ENCODE measurements at places on chromosomes 5 and 9. TPM values are rescaled to one million over a fixed set of nuclear protein-coding genes. Genes with fewer than 3 reads are reported as not detected.

DNA sequence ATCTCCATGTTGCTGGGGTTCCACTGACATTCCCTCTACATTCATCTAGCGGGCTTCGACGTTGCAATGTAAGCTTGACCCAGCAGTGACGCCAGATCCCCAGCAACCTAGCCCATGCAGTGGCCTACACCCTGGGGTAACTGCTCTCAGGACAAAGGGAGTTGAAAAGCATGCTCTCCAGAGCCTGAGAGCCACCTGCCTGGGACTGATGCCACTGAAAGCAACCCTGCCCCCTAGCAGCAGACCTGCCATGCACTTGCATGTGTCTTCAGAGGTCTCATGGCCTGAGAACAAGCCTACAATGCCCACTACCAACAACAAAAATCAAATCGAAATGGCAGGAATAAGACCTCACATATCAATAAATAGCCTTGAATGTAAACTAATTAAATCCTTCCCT is 330.3 kb downstream of the TRIM36 start:
- DNase-seq: no peak

GRCh38 chr9:109632817-109633216 is 134.7 kb upstream of the PTPN3 start:
- no peak for DNase-seq

GRCh38 chr5:103503066-103503465 is 59.5 kb downstream of the NUDT12 start:
- DNase-seq: no peak

GRCh38 chr5:133327946-133328401 is 276.2 kb downstream of the HSPA4 start:
- no peak for DNase-seq

DNA sequence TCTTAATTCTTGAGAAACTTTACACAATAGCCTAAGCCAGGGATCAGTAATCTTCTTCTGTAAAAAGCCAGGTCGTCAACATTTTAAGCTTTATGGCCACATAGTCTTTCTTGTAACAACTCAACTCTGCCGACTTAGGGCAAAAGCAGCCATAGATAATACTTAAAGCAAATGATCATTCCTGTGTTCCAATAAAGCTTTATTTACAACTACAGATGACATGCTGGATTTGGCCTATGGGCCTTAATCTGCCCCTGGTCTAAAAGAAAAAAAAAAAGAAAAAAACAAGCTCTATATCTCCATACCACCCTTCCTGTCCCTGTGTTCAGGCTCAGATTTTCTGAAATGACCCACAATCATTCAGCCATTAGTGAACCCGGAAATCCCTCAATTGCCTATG is 220.3 kb downstream of the ENC1 start:
- DNase-seq: no peak

- no peak for DNase-seq
These were observed 19.3 kb downstream of the KCNIP1 start for GRCh38 chr5:170523142-170523551.

GRCh38 chr5:1315709-1316587 is 21.1 kb upstream of the TERT start:
- DNase-seq: no peak

- DNase-seq: no peak
These were observed 28.8 kb downstream of the C5orf15 start for GRCh38 chr5:133939668-133940067.

- no peak for DNase-seq
These were observed 223.4 kb downstream of the PARP8 start for GRCh38 chr5:50889790-50890189.

GRCh38 chr9:97615439-97616072 is 17.6 kb downstream of the TSTD2 start:
- DNase-seq: peak; percentile 66

- no peak for DNase-seq
These were observed 20.1 kb upstream of the SLC36A1 start for GRCh38 chr5:151427258-151427657.

DNA sequence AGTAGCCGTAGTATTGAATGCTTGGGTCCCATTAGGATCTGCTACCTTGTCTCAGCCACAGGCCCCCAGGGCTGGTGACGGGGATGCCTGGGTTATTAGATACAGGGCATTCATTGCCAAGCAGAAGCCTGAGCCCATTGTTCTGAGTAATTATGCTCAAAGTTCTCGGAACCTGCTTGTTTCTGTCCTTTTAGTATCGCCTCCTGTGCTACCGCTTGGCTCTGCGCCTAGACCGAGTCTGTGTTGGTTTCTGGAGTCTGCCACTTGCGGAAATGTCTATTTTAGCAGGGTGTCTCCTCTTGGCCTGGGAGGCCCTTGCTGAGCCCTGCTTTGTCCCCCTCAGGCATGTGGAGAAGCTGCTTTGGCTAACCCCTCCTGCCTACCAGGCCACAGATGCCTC is 506.1 kb downstream of the BNC2 start:
- peak; percentile 76 for DNase-seq

- DNase-seq: no peak
These were observed 33.4 kb downstream of the STOM start for GRCh38 chr9:121336665-121337064.

- no peak for DNase-seq
These were observed 337 bp upstream of the DMAC1 start for GRCh38 chr9:7799944-7800285.

DNA sequence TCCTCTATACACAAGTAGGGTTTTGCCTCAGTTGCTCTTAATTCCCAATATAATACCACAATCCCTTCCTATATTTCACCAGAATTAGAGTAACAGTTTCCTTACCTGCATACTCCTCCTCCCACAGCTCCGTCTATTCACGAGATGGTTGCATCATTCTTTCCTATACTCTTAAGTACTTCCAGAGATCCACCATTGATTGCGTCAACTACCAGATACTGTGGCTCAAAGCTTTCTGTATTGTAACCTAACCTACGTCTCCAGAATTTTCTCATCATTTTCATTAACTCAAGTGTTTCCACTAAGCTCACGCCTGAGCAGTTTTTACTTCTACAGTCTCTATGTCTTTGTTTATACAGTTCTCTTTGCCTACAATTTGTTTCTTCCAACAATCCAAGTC is 31.2 kb upstream of the MINAR2 start:
- DNase-seq: no peak

GRCh38 chr5:55691265-55692105 is 20.6 kb downstream of the SLC38A9 start:
- DNase-seq: no peak

GRCh38 chr5:81750308-81751008 is 439 bp downstream of the SSBP2 start:
- DNase-seq: no peak

GRCh38 chr9:92155221-92155620 is 40.0 kb upstream of the SPTLC1 start:
- no peak for DNase-seq

DNA sequence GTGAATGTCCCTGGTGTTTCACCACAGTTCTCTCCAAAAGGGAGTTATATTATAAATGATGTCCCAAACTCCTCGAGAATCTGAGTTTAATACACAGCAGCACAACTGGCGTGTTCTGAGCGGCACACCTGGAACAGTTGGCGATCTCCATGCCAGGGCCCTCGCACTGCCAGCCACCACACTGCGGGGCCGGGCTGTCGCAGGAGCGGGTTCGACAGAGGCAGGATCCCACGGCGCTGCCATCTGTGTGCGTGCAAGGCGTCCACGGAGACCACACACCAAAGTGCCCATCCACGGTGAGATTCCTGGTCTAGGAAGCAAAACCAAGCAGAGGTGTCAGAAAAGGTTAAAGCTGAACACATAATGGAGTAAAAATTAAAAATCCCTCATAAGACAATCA is 423.3 kb downstream of the SEMA5A start:
- no peak for DNase-seq

DNA sequence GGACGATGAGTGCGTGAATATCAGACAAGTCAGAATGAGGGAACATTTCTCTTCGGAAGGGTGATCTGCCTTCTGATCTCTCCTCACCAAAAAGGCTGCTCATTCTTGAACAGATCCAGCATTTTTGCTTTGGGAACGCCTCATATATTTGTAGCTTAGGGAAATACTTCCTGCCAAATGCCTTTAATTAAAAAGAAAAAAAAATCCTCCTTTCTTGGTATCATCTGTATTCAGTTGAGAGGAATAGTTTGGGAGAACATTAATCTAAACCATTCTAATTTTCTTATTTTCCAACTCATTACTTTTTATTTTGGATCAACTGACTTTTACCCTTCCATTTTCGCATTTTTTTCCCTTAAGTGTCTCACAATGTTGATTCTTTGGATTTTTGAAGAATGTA is 163.4 kb downstream of the SNX18 start:
- no peak for DNase-seq

DNA sequence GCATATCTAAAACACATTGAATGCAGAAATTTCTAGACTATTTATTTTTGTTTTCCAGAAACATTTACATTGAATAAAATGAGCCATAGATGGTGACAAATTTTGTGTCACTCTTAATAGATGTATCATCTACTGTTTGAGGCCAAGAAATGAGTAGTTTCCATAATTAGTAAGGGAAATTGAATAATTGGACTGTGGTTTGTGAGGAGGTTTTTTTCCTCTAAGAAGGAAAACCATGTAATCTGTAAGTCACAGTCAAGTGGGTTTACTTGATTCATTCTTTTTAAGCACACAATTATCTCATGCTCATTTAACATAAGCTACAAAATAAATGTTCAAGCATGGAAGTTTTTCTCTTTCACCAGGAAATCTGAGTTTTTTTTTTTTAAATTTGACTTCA is 876.4 kb downstream of the NR2F1-AS1 start:
- no peak for DNase-seq

- DNase-seq: no peak
These were observed 26.1 kb downstream of the SMIM32 start for GRCh38 chr5:136166909-136167308.

GRCh38 chr9:70257991-70258691 is 637 bp upstream of the SMC5 start:
- no peak for DNase-seq

DNA sequence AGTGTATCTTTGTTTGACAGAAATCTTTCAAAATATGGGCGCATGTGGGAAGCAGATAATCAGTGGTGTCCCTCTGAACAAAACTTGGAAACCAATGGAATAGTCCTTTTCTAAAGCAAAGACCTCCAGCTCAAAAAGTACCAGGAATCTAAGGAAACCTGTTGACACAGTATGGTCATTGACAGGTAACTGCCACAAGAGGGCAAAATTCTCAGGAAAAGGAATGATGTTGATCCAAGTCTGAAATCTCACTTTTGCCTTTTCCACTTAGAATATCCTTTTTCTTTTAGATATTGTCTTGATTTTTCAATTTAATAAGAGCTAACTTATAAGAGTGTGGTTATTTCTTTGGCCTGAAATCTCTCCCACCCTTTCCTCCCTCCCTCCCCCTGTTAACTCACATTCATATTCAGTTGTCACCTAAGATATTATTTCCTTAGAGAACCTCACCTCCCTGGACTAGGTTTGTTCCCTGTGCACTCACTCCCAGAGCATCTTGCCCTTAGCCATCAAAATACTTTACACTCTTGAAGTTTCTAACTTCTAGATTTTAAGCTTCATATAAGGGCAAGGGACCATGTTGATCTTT is 59.0 kb upstream of the BARX1 start:
- DNase-seq: no peak

- no peak for DNase-seq
These were observed 99.8 kb upstream of the SPATA31C2 start for GRCh38 chr9:88237991-88238571.

DNA sequence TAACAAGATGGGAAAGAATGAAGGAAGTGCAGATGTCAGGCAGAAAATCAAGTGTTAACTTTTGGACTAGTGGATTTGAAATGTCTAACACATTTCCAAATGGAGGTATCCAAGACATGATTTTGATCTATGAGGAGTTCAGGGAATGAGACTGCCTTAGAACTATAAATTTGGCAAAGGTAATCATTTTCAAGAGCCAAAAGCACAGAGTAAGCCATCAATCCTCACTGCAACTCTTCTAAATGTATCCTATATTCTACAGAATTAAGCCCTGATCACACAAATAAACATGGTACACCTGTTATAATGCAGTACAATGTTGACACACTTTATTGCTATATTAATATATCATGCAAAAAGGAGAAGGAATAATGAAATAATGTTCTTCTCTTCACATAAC is 55.6 kb downstream of the SETX start:
- DNase-seq: no peak

SUSD3 gene
- 0.74 TPM for total RNA-seq

UNC13B gene
- total RNA-seq: 13.7 TPM

MYORG gene
- 8.2 TPM for total RNA-seq

KIF24 gene
- 0.25 TPM for total RNA-seq

NR2F1 gene
- 0.68 TPM for total RNA-seq

LCN15 gene
- not detected for total RNA-seq

HMCN2 gene
- 2.8 TPM for total RNA-seq

MLANA gene
- not detected for total RNA-seq

FOXD4L4 gene
- not detected for total RNA-seq

OR1J2 gene
- not detected for total RNA-seq

PCDHA13 gene
- not detected for total RNA-seq

OGN gene
- total RNA-seq: 17.3 TPM

PTGES gene
- total RNA-seq: 0.30 TPM

CCDC192 gene
- total RNA-seq: not detected

NME5 gene
- total RNA-seq: 4.0 TPM
